ENCODE measurements at places on chromosomes 13 and 19.

DNA sequence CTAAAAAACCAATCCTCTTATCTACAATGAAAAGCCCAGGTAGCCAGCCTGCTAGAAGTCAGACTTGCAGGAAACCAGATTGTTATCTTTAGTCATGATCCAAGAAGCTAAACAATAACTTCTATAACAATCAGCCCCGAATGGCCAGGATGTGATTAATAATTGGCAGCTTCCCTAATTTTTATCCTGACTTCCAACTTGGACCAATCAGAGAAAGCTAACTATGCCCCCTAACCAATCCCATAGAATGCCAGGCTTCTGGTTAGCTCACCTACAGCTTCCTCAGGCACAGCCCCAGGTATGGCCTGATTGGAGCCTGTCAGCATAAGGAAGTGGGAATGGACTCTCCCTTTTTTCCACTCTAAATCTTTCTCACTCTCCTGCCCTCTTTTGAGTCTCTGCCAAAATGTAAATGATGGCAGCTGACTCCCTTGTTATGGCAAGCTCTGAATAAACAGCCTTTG, 394.9 kb downstream of the DLEU7 start:
- no peaks in the 10 kb centered on the region for H3K27me3 ChIP-seq
- no peak overlapping the region for H3K27ac ChIP-seq
- no peaks in the 10 kb centered on the region for H3K4me1 ChIP-seq
- no peak for DNase-seq
- no peaks in the 10 kb centered on the region for H3K36me3 ChIP-seq
- no peak overlapping the region for H3K4me3 ChIP-seq

- H3K4me1 ChIP-seq = no peaks in the 10 kb centered on the region
- no peak for DNase-seq
- H3K4me3 ChIP-seq = no peak overlapping the region
- no peaks in the 10 kb centered on the region for H3K27me3 ChIP-seq
- no peaks in the 10 kb centered on the region for H3K36me3 ChIP-seq
These were observed 23.1 kb downstream of the GNG7 start for GRCh38 chr19:2679439-2679838.

GRCh38 chr13:32932376-32932775, 83.8 kb upstream of the KL start:
- no peaks in the 10 kb centered on the region for H3K4me1 ChIP-seq
- H3K4me3 ChIP-seq = no peak overlapping the region
- H3K27ac ChIP-seq = no peak overlapping the region
- H3K36me3 ChIP-seq = no peaks in the 10 kb centered on the region

DNA sequence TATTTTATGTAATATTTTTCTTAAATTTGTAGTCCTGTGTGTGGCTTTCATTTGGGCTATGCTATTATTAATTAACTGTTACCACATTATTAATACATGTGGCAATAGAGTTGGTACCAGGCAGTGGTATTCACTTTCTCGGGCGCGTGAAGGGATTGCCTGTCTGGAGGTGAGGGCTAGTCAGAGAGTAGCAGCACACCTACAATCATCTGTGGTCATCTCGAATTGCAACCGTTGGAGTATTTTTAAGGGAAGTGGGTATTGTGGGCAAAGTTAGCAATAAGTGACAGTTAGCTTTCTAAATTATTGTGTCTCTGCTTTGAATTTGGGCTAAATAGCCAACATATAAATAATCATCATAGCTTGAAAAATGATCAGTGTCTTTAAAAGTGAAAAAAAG, 20.0 kb upstream of the GPR18 start:
- peaks cover 93% of the 10 kb centered on the region for H3K4me1 ChIP-seq
- peaks cover 10% of the 10 kb centered on the region for H3K36me3 ChIP-seq
- H3K27ac ChIP-seq = peak overlapping the region; percentile 89
- no peaks in the 10 kb centered on the region for H3K27me3 ChIP-seq
- H3K4me3 ChIP-seq = no peak overlapping the region

DNA sequence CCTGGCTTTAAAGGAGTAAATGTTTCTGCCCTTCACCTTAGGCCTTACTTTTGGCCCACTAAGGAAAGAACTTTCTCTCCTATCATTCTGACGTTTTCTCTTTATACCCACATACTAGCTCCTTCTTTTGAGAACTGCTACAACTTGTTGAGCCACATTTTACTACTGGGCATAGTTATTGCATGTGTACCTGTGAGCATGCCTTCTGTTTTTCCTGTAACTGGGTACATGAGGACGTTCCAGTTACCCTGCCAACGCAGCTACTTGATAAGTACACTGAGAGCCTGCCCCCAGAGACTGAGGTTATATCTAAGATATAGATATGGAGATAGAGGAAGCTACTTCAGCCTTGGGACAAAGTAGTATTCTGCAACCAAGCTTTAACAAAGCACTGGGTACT, 3.5 kb downstream of the CCDC169 start:
- peaks cover 4% of the 10 kb centered on the region for H3K27me3 ChIP-seq
- no peaks in the 10 kb centered on the region for H3K36me3 ChIP-seq
- H3K27ac ChIP-seq = no peak overlapping the region

- no peaks in the 10 kb centered on the region for H3K27me3 ChIP-seq
- DNase-seq = no peak
- H3K36me3 ChIP-seq = no peaks in the 10 kb centered on the region
- no peak overlapping the region for H3K27ac ChIP-seq
These were observed 281.9 kb downstream of the DCLK1 start for GRCh38 chr13:35849256-35849644.

DNA sequence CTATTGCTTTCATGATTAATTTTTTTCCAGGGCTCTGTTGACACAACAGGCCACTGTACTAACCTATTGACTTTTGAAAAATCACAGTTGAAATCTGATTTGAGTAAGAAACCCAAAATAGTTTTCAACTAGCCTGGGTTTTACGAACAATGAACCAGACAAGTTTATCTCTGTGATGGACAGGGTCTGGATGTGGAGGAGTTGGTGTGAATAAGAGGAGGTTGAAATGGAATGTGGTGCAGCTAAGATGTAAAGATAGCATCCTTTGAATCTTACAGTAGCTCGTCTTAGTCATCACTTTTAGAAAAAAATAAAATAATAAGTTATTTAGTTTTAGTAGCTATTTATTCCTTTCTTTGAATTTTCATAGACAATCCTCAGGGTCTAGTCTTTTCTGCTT, 8.3 kb upstream of the OXGR1 start:
- H3K4me3 ChIP-seq = no peak overlapping the region
- peaks cover 6% of the 10 kb centered on the region for H3K4me1 ChIP-seq
- no peaks in the 10 kb centered on the region for H3K36me3 ChIP-seq
- no peak overlapping the region for H3K27ac ChIP-seq
- no peak for DNase-seq

Data from spleen (tissue), 13 donors.